ENCODE measurements at places on chromosomes 16 and 17. TPM values are rescaled to one million over a fixed set of nuclear protein-coding genes. Genes with fewer than 3 reads are reported as not detected.

C17orf50 gene
- not detected for total RNA-seq

TERB1 gene
- not detected for total RNA-seq

PLD6 gene
- total RNA-seq, result not detected

NECAB2 gene
- total RNA-seq, result not detected
